Progenitor cell of endocrine pancreas (in vitro differentiated cells): ENCODE measurements at places on chromosomes 7 and 10. TPM values are rescaled to one million over a fixed set of nuclear protein-coding genes. Genes with fewer than 3 reads are reported as not detected.

GRCh38 chr7:24812305-24812945 lies 55.2 kb upstream of the GSDME start:
- DNase-seq: peak; percentile 53

GRCh38 chr10:20767028-20767427 lies 130.1 kb downstream of the NEBL start:
- DNase-seq: no peak

DNA sequence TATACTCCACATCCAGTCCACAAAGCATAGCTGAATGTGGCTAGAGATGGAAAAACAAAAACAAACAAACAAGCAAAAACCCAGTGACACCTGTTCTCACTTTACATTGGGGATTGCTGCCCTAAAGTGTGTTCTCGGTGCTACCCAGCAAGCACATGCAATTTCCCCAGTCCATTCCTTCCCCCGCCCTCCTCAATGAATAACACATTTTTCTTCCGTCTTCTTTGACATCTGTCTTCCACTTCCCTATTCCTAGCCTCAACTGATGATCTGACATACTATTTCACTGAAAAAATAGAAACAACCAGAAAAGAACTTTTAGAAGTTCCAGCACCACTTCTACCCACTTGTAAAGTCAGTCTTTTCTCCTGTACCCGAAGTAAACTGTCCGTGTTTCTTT lies 147.1 kb downstream of the MALRD1 start:
- no peak for DNase-seq

GRCh38 chr10:9786101-9786500 lies 1231.6 kb upstream of the CELF2 start:
- DNase-seq: no peak

- no peak for DNase-seq
These were observed 28.4 kb upstream of the FAM204A start for GRCh38 chr10:118370499-118370898.

- no peak for DNase-seq
These were observed 1.5 kb downstream of the CHPF2 start for GRCh38 chr7:151233804-151234203.

DNA sequence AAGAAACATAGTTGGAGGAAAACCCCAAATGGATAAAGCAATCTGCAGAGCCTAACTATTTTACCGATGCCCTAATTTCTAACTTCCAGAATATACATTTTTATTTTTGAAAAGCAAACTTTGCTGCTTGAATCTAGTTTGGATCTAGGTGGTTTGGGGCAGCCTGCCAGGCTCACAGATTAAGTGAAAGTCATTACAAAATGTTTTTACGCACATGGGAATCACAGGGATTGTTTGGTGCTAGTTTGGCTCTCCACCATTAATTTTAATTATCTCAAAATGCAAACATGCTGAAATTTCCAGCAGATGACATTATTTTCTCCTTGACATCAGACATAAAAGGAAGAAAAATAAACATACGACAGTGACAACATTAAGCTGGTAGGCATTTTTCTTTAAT lies 166.7 kb upstream of the INHBA start:
- no peak for DNase-seq

DNA sequence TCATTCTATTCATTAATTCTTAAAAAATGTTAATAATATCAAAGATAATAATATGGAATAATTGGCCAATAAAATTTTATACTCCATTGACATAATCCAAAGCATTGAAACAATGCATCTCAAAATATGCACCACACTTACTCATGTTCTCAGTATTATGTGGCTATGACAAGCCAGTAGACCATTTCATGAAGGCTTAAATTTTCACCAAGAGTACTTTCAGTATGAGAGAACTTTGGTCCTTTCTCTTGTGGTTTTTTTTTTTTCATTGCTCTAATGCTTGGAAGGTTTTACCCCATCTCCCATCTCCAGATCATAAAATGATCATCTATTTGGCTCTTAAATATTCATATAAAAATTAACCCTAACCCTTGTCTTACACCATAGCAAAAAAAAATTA lies 45.5 kb upstream of the TMEM140 start:
- DNase-seq: no peak

DNA sequence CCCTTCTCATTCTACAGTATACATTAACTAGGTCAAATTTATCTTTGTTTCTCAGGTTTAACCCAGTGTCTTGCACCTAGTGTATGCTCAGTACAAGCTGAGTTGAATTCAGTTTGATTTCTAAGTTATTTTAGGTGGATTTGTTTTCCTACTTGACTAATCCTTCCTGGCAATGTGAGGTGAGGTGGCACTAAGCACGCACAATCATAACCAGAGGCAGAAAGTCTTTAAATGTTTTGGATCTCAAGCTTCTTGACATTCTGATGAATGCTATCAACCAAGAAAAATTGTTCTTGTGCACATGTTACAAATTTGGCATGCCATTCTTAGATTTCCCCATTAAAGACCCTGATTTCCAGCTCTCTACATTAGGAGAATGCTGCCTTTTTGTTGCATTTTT lies 3.2 kb downstream of the BZW2 start:
- no peak for DNase-seq

GRCh38 chr10:13349463-13350274 lies 1.6 kb upstream of the SEPHS1 start:
- peak; percentile 14 for DNase-seq

DNA sequence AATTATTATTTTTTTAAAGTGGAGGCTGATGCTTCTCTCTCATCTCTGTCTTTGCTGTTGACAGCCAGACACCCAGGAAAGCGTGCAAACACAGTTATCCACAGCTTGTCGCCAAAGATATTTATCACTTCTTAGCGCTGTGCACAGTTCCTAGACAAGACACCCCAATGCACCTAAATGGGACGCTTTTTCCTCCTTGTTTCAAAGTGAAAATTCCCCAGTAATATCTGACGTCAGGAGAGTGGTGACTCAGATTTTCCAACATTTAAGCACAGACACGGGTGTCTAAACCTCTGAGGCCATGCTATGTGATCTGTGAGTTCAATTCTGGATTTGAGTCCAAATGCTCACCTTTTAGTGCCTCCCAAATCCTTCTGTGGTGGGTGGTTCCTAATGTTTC lies 151.6 kb downstream of the EMX2 start:
- no peak for DNase-seq

GRCh38 chr7:50149369-50149768 lies 56.3 kb upstream of the ZPBP start:
- no peak for DNase-seq

- DNase-seq: no peak
These were observed 14.4 kb downstream of the CDC14C start for GRCh38 chr7:48938539-48939295.

DNA sequence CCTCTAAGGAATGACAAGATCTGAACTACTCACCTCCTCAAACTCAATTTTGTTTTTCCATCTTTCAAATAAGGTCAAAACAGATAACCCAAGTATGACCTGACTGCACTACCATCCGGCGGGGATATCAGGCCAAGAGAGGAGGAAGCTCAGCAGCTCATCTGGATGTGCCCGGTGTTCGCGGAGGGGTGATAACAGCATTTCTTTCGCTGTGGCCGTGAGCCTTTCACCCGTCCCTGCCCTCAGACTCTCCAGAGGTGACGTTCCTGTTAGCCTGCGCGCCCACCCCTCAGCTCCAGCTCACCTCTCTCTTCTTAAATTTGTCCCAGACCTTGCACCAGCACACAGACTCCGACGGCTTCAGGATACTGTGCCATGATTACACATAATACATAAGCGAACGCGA lies 526 bp downstream of the ZNF248 start:
- no peak for DNase-seq

DNA sequence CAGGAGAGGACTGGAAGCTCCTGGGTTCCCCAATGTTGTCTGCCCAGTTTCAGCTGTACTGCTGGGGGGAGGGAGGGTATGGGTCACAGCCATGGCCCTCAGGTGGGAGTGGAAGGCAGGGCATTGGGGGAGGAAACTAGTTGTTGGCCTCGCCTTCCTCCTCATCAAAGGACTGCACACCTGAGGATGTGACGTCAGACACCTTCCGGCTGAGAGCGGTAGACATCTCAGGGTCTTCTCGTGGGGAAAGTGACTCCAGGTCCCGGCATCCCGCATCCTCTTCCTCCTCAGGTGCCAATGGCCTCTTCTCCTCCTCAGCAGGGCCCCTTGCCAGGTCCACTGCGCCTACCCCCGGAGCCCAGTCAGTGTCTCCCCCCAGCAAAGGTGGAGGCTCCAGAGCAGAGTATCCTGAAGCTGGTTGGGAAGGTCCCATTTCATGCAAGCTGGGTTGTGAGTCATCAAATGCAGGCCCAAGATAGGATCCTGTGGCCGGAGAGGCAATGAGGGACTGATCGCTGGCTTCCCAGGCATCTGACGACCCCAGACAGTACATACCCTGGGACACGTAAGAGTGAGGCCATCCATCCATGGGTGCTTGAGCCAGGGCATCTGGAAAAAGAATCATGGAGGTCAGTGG lies 6.0 kb downstream of the FAM131B start:
- DNase-seq: no peak

DNA sequence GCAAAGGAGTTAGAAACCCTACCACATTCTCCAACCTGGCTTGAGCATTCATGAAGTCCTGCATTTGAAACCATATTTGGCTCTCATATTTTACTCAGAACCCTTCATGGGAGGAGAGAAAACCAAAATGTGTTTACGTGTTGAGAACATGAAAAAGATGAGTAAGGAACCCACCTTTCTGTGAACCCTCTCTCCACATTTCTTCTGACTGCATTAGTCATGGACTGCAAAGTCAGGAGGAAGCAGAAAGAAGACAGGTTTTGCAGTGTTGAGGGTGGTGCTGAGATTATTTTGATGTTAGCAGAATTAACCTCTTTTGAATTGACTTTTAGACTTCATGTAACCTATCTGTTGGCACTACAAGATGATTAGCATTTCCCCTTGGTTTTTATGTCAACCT lies 4.9 kb downstream of the IFIT1B start:
- DNase-seq: no peak

DNA sequence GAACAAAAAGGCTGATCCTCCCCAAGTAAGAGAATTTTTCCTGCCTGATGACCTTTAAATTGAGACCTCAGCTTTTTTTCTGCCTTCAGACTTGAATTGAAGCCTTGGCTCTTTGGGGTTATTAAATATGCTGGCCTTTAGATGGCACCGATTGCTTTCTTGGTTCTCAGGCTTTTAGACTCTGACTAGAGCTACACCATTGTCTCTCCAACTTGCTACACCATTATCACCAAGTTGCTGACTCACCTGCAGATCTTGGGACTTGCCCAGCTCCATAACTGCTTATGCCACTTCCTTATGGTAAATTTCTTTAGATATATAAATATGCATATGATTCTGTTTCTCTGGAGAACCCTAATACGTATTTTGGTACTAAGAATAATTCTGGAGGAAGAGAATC lies 3.1 kb upstream of the ABCA13 start:
- DNase-seq: no peak

- no peak for DNase-seq
These were observed 19.2 kb downstream of the ADAP1 start for GRCh38 chr7:935164-935873.

GRCh38 chr7:81549484-81550016 lies 220.3 kb downstream of the HGF start:
- DNase-seq: no peak

GRCh38 chr7:28774261-28774988 lies 183.7 kb downstream of the TRIL start:
- DNase-seq: no peak

- no peak for DNase-seq
These were observed 138.7 kb downstream of the NRP1 start for GRCh38 chr10:33195608-33196376.

- no peak for DNase-seq
These were observed 50.4 kb downstream of the CASD1 start for GRCh38 chr7:94559972-94560371.

GRCh38 chr10:36759141-36759805 lies 366.1 kb upstream of the ANKRD30A start:
- DNase-seq: no peak

DNA sequence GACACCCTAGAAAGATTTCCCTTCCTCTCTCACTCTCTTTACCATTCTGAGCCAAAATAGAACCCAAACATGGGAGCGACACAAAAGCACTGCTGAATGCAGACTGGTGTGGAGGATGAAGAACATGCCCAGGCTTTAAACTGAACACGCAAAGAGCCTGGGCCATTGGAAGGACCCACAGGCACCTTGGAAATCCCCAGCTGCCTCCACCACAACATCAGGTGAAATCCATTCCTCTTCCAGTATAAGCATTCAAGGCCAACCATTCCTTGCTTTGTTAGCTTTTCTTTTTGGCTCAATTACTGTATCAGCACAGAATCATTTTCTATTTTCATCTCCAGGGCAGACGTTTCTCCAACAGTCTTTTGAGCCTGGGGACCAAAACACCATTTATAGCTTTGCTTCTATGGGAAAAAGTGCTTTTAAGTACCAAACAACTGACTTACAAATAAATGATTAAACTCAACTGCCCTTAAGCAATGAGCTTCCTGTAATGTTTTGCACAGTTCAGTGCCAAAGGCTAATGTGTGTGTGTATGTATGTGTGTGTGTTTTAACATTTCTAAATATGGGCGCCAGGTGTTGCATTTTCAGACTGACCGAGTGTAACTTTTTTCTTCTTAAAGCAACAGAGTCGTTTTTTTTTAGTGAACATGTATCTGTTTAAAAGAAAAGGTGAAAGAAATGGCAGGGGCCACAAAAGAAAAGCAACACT lies 16.2 kb upstream of the BLNK start:
- no peak for DNase-seq

DNA sequence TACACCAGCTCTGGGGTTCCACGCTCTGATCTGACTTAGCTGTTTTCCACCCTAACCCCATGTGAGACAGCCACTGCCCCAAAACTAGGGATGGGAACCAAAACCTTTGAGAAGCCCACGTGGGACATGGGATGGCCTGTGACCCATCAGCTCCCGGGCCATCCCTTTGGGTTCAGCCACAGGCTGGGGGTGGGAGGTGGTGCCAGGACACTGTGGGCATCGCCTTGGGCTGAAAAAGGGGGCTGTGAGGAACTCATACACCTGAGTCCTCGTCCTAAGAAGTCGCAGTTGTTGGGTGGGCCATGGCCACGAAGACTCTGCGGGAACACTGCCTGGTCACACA lies 379.1 kb downstream of the DNAJB6 start:
- DNase-seq: no peak

DNA sequence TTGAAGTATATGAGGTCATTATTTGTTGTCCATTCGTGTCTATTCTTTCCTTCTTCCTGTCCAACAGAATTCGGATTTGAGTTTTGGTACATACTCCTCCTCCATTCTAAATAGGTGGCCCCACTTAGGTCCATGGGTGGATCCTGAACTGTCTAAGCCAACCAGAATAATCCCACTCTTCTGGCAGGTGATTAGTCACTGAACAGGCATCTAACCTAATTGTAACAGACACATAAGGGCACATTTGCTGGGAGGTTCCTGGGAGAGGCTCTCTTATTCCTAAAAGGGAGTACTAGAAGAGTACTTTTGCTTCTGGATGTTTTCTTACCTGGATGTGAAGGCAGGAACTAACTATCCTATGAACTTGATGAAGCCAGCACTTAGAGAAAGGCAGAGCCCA lies 16.8 kb downstream of the LRRC72 start:
- DNase-seq: no peak

GRCh38 chr7:41403291-41403690 lies 299.6 kb downstream of the INHBA start:
- DNase-seq: no peak

ZP3 gene
- not detected in 2 replicates for total RNA-seq

TAS2R5 gene
- total RNA-seq: 5.0 and 6.4 TPM in 2 replicates

FAM25G gene
- total RNA-seq: not detected in 2 replicates

TAS2R3 gene
- total RNA-seq: 3.1 and 3.9 TPM in 2 replicates

FKBP6 gene
- not detected in 2 replicates for total RNA-seq

SHH gene
- 35.8 and 47.1 TPM in 2 replicates for total RNA-seq

LEP gene
- total RNA-seq: not detected in 2 replicates

TCF7L2 gene
- 103 and 109 TPM in 2 replicates for total RNA-seq
